ENCODE measurements at places on chromosomes 5 and 9. TPM values are rescaled to one million over a fixed set of nuclear protein-coding genes. Genes with fewer than 3 reads are reported as not detected.

DNA sequence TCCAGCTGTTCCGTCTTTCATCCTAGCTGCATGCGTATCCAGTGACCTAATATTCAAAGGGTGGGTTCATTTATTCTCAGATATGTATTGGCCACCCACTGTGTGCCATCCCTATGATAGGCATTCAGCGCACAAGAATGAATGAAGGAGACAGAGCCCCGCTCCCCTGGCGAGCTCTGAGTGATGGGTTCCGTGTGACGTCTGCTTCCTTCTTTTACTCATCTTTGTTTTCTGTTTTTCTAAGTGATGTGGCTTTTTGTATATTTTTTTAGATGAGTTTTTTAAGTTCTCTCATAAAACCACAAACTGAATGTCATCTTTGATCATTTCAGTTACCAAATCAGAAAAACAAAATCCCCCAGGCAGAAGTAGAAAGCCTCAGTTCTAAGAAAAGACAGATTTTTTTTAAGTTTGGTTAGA is 168.3 kb upstream of the OTULINL start:
- DNase-seq: peak; percentile 63

DNA sequence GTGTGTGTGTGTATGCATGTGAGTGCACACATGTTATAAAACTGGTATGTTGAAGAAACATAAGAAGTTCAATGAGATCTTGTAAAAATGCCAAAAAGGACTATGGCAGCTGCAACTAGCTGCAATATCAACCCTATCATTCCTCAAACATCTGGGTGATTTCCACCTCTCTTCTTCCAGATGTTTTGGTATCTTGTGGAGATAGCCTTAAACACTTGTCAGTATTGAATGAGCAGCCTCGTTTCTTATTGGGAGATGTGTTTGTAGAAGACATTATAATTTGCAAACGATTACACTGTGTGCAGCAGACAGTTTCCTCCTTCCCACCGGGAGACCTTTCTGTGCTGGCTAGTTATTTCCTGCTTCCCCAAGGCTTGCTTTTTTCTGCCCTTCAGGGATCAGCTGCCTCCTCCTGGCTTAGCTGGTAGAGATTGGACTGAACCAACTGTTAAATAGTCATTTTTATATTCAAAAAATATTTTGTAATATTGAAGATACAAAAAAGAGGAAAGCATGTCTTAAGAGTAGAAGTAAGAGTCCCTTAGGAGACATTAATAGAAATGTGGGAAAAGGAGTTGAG is 168.4 kb upstream of the MPDZ start:
- no peak for DNase-seq

GRCh38 chr9:120650352-120650751 is 63.9 kb downstream of the MEGF9 start:
- DNase-seq: no peak

- no peak for DNase-seq
These were observed 211.2 kb downstream of the GOLPH3 start for GRCh38 chr5:31962871-31963307.

TEX48 gene
- not detected for total RNA-seq

Data from IMR-90 (cell line).